ENCODE measurements at places on chromosomes 1 and 21.

DNA sequence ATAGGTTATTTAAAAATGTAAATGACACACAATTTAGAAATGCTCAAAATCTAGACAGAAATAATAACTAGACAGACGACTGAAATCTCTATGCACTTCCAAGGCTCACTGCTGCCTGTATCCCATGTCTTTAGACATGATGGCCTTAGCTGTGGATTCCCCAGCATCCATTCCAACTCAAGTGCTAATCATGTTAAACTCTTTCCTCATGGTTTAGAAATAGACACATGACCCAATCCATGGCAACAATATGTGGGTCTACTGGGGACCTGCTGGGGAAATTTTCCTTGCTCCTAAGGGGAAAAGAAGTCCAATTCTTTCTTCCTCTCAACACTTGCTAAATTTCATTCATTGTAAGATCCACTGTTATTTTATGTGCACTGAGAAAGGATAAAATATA, 188.5 kb downstream of the SLC45A1 start:
- no peak for DNase-seq
- no peaks in the 10 kb centered on the region for H3K27me3 ChIP-seq

- no peaks in the 10 kb centered on the region for H3K36me3 ChIP-seq
- peaks cover 3% of the 10 kb centered on the region for H3K27me3 ChIP-seq
- H3K4me1 ChIP-seq: peaks cover 25% of the 10 kb centered on the region
- no peak overlapping the region for H3K4me3 ChIP-seq
Observed at GRCh38 chr1:232905331-232906034, 44.9 kb upstream of the NTPCR start.

GRCh38 chr1:76503736-76504135, 363.5 kb upstream of the ST6GALNAC5 start:
- H3K4me3 ChIP-seq: no peak overlapping the region
- no peak for DNase-seq
- H3K27me3 ChIP-seq: no peaks in the 10 kb centered on the region
- H3K27ac ChIP-seq: no peak overlapping the region
- no peaks in the 10 kb centered on the region for H3K36me3 ChIP-seq

DNA sequence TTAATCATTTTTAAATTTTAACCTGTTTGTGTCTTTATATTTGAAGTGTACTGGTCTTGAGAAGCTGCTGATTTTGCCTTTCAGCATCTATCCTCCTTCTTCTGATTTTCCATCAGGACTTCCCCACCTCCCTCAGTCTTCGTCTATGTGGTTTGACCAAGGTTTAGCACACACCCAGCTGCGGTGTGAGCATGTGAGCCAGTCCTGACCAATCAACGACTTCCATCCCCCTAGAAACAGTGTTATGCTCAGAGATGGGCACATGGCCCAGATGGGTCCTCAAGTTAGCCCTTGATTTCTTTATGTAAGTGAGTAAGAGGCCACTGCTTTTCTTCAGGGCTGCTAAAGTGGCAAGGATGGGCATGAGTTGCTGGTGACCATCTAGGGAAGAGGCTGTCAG, 190.8 kb downstream of the MATN1 start:
- H3K4me1 ChIP-seq: no peaks in the 10 kb centered on the region
- H3K4me3 ChIP-seq: no peak overlapping the region
- H3K36me3 ChIP-seq: no peaks in the 10 kb centered on the region
- no peak for DNase-seq

- H3K4me3 ChIP-seq: no peak overlapping the region
- H3K36me3 ChIP-seq: peaks cover 59% of the 10 kb centered on the region
- peaks cover 67% of the 10 kb centered on the region for H3K4me1 ChIP-seq
- no peak for DNase-seq
Observed at GRCh38 chr1:154347961-154348360, 22.6 kb downstream of the ATP8B2 start.

DNA sequence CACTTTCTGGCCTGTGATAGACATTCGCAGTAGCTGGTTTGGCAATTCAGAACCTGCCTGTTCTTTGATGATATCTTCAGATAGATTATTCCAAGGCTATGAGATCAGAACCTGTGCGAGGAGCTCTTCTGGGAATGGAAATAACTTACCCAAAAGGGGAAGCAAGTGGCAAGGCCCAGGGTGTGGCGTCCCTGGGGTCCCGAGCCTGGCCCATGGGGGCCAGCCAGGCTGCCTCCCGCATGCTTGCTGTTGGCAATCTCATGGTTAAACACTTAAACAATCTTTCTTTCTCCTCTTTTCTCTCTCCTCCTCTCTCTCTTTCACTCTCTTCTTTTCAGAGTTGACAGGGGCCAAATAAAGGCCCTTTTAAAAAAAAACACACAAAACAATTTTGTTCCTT, 108.1 kb downstream of the RNF220 start:
- H3K4me3 ChIP-seq: no peak overlapping the region
- no peak for DNase-seq

GRCh38 chr1:116020668-116021272, 44.5 kb downstream of the SLC22A15 start:
- H3K36me3 ChIP-seq: no peaks in the 10 kb centered on the region
- H3K4me1 ChIP-seq: no peaks in the 10 kb centered on the region

DNA sequence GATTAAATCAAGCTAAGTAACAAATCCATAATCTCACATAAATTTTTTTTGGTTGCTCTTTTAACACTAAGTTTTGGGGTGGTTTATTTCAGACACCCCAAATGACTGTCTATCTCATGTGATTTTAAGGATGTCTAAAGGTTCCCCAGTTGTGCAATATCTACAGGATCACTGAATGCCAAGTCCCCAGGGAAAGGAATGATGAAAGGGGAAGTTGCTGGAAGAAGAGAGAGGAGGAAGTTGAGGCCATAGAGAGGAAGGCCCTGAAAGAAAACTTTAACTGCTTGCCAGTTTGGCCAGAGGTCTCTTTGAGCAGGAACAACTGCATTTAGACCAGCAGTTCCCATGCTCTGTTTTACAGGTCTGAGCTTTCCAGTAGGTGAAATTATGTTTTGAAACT, 27.5 kb upstream of the SLC19A2 start:
- peaks cover 24% of the 10 kb centered on the region for H3K4me1 ChIP-seq
- H3K4me3 ChIP-seq: no peak overlapping the region
- H3K36me3 ChIP-seq: peaks cover 47% of the 10 kb centered on the region
- H3K27me3 ChIP-seq: no peaks in the 10 kb centered on the region
- no peak for DNase-seq

All from activated CD4-positive, alpha-beta memory T cell treated with anti-CD3 and anti-CD28 coated beads for 36 hours (primary cell).